T-helper 1 cell (primary cell): ENCODE measurements at places on chromosomes 1 and 21.

- DNase-seq, result no peak
Observed at GRCh38 chr21:29248124-29248523, 50.6 kb upstream of the BACH1 start.

DNA sequence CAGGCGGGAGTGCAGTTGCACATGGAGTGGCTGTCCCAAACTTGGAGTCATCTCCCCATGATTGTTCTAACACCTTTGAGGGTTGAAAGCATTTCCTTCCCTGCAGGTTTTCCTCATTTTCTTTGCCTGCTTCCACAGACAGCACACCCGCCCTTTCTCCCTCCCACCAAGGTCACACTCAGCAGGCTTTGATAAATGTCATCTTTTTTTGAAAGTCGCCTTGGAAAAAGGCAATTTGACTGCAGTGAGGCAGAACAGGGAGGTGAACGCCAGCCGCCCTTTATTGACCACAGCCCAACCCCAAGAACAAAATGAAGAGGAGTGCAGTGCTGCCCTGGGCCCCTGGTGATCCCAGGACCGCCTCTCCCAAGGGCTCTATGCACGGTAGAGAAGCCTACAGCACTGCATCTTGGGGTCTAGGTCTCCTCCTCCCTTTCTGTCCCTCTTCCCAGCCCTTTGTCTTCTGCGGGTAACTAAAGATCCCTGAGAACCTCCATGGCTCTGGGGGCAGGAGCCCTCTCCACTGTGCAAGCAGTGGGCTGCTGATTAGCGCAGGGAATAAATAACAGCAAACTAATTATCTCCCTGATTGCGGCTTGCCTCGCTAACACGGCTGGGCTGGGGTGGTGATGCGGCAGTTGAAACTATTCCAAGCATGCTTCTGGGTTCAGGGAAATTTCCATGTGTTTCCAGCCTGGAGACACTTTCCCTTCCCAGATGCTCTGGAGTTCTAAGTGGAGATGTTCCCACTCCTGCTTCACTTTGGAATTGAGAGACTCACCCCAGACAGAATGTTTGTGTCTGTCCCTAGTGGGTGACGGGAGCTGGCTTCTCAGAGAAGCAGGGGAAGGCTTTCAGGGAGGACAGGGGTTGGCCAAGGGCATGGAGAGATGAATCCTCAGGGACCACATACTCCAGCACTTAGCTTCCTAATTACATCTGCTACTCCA is 11.8 kb upstream of the AMIGO1 start:
- no peak for DNase-seq

DNA sequence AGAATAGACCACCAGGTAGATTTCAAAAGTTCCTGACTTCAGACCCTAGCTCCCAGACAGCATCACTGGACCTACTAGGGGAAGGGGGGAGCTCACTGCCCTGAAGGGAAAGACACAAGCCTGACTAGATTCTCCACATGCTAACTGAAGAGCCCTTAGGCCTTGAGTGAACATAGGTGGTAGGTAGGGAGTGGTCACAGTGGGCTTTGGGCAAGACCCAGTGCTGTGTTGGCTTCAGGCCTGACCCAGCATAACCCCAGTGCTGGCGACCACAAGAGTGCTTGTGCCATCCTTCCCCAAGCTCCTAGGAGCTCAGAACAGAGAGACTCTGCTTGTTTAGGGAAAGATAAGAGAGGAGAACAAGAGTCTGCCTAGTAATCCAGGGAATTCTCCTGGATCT is 51.1 kb upstream of the ACADM start:
- DNase-seq, result no peak

- peak; percentile 63 for DNase-seq
Observed at GRCh38 chr1:20696397-20697333, 21.1 kb downstream of the KIF17 start.

DNA sequence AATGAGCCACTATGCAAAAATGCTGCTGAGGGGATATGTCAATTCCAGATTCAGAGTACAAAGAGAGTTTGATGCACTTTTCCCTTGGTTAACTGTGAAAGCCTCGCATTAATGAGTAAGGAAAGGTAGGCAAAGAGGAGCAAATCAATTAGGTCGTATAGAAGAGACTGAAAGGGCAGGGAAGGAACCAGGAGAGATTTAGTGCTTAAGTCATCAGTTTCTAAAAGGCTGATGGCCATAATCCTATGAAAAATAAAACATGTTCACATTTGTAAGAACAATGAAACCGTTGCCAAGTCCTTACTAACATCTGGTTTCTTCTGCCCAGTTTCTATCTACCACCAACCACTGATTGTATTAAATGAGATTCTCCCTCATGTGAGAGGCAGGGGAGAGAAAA is 118.4 kb upstream of the PALMD start:
- no peak for DNase-seq

DNA sequence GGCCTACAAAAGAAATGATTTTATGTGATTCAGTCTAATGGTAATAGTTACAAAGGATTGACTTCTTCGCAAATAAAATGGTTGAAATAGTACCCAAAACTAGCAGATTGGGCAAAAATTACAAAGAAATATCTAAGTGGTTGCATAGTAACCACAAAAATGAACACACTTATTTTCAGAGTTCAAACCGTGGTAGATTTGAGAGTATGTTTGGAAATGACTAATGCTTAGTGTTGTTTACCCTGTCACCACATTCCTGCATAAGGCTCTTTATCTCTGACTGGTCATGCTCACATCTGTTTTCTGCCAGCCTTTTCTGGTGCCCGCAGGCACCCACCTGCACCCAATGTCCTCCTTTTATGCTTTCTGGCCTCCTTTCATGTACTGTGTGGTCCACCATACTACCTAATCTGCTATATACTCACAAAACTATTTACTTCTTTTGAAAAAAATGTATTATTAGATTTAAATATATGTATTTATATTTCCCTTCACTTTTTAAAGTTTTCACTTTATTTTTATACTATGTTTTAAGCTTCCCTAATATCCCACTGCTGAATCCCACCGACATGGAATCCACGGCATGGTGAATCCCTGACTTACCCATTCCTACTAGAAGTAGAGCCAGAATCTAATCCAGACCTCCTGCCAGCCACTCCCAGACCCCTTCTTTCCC is 30.3 kb downstream of the PTPRC start:
- DNase-seq, result peak; percentile 19

- no peak for DNase-seq
Observed at GRCh38 chr1:236907205-236907604, 97.0 kb downstream of the MT1HL1 start.

DNA sequence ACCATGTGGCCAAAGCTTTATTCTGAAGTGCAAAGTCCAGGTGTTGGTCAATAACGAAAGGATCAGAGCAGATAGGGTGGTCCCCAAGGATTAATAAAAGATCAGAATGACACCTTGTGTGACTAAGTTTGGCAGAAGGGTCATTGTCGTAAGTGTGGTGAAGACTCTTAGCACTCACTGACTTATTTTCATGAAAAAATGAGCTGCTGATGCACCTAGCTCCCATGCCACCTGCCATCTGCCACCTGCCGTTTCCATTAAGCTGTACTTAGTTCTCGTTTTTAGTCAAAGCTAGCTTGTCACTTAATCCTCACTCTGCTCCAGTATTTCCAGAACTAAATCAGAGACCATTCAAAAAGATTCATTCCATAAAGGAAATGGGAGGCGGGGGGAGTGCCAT is 112.6 kb downstream of the SEC16B start:
- no peak for DNase-seq

GRCh38 chr1:245876586-245876985 is 630.5 kb downstream of the SMYD3 start:
- DNase-seq, result no peak

DNA sequence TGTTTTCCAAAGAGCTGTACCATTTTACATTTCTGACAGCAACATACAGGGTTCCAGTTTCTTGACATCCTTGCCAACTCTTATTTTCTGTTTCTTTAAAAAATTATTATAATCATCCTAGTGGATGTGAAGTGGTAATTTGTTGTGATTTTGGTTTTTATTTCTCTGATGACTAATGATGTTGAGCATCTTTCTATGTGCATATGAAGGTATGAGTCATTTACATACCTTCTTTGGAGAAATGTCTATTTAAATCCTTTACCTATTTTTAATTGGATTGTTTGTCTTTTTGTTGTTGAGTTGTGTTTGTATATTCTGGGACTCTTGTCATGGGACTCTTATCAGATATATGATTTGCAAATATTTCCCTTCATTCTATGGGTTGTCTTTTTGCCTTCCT is 20.8 kb upstream of the MPC2 start:
- DNase-seq, result no peak

GRCh38 chr1:9019896-9020295 is 6.3 kb downstream of the SLC2A7 start:
- DNase-seq, result no peak
